ENCODE measurements at places on chromosomes 3 and 15.

DNA sequence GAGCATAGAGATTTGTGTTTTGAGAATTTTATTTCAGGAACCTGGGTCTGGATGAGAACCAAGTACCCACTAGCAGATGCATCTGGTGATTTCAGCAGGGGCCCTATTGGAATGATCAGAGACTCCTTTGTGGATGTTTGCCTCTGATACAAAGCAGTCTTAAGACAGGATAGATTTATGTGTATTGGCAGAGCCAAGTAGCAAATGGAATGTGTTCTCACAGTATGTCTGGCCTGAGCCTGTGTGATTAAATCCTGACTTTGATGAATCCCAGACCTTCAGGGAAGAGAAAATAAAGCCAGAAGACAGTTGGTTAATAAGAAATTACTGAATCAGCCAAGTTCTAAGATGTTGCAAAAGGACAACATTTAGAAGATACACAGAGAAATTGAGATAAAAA is 755.5 kb upstream of the SEMA6D start:
- no peak for DNase-seq

GRCh38 chr3:44509393-44509921 is 32.0 kb upstream of the ZNF445 start:
- no peak for DNase-seq

DNA sequence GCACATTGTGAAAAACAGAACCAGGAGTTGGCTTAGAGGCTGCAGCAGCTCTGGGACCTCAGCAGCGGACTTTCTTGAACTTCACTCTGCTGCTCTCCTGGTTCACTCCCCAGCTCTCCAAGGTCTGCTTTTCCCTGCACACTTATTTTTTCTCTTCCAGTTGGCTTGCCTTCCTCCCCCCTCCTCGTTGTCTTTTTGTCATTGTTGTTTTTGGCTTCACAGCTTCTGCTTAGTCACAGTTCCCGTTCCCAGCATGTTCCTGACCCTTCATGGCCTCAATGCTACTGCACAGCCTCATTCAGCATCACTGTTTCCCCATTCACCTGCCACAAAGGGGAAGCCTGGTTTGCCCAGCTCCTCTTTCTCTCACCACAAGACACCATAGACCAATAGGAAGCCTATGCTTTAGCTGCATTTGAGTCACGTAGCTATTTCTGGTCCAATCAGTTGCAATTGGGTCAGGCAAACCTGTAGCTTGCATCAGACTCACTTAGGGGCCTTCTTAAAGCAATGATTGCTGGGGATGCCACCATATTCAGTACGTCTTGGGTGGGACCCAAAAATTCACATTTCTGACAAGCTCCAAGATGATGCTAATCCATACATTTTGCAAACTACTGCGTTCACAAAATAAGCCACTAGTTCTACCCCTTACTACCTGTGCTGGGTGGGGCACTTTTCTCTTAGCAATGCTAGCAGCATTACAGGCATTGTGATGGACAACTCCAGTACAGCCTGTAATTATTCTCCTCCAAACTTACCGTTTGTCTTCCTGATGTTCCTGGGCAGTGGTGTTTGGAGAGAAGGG is 7.8 kb upstream of the SUMF1 start:
- no peak for DNase-seq

- DNase-seq, result no peak
Observed at GRCh38 chr3:127835993-127836882, 13.9 kb upstream of the MGLL start.

DNA sequence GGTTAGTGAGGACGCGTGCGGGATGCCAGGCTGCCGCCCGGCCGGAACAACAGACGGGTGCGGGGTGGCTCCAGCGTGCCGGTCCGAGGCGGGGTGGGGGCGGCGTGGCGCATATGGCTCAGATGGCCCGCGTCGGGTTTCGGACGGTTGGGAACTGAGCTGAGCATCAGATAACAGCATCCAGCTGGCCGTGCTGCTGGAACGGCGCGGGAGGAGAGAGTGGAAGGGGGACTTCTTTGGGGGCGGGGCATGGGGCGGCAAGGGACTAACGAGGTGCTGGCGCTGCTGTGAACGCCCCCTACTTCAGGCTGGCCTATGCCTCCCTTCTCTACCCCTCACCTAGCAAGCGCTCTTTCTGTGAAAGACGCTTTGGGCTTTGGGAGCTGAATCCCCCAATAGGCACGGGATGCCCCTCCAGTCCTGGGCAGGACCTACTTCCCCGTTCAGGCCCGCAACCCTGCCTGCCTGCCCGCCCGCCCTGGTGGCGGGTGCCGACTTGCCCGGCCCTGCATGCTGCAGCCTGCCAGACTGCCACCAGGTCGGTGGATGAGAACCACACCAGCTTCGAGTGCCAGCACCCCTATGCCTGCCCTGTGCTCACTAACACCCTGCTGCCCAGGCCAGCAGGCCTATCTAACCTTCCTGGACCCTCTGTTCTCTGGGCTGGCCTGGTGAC is 542 bp downstream of the INKA1 start:
- DNase-seq, result no peak

GRCh38 chr3:10371167-10371566 is 50.3 kb upstream of the SEC13 start:
- no peak for DNase-seq

DNA sequence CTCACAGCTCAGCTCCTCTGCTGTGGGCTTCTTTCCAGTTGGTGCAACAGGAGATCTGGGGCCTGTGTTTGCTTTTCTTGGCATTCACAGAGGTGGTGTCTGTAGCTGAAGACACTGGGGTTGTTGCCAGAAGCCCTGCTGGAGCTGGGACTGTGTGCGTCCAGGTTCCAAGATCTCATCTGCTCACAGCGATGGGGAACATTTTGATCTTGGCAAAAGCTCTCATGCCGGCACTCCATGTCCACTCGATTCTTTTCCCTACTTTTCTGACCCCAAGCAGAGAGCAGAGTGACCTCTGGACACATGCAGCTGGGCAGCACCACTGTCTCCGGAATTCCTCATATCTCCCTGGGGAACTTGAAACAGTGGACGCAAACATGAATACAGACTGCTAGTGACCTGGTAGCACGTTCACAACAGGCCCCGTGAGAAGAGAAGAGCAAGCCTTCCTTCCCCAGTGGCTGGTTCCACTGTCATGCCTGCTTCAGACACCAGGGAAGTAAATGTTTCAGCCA is 36.1 kb upstream of the MECOM start:
- no peak for DNase-seq

GRCh38 chr15:101320501-101321052 is 25.5 kb upstream of the SNRPA1 start:
- peak; percentile 28 for DNase-seq

GRCh38 chr15:80936288-80937078 is 53.1 kb downstream of the MESD start:
- no peak for DNase-seq

DNA sequence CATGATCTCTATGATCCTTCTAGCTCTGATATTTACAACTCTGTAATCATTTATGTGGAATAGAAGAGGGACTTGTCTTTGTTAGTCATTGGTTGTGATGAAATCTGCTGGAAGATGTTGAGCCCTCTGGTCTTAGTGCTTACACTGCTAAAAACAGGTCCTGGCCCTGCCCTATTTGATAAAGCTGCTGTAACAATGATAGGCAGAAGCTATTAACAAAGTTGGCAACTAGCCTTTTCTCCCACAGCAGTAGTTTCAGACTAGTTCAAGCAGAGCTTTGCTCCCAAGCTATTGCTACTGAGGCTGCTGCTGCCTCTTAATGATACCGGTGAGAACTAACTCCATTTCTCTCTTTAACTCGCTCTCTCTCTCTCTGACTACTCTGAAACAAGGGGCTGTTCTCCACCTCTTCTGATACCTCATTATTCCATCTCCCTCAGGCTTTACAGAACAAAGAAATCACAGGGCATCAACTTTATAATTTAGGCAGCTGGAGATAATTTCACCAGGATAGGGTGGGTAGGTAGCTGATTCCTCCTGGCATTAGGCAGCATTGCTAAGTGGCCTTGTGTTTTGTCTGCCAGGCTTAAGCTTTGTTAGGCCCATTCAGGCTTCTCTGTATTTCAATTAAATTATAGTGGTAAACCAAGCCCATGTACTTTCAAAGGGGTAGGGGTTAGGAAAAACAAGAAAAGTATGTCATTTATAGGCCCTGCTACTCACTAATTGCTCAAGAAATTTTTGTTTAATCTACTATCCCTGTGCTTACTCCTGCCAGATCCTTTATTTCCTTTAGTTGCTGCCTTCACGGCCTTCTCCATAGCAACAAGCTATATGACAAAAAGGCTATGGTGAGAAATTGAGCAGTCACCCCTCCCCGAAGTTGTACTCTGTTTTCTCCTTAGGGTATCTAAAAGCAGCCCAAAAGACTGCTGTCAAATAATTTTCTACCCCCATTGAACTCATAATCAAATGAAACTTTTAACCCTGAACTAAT is 139.6 kb downstream of the RBPMS2 start:
- DNase-seq, result no peak

- no peak for DNase-seq
Observed at GRCh38 chr15:80992441-80992840, 2.8 kb upstream of the MESD start.

GRCh38 chr3:162498626-162499025 is 1002.0 kb downstream of the OTOL1 start:
- no peak for DNase-seq

- DNase-seq, result no peak
Observed at GRCh38 chr15:80551348-80551747, 143.8 kb upstream of the ABHD17C start.

DNA sequence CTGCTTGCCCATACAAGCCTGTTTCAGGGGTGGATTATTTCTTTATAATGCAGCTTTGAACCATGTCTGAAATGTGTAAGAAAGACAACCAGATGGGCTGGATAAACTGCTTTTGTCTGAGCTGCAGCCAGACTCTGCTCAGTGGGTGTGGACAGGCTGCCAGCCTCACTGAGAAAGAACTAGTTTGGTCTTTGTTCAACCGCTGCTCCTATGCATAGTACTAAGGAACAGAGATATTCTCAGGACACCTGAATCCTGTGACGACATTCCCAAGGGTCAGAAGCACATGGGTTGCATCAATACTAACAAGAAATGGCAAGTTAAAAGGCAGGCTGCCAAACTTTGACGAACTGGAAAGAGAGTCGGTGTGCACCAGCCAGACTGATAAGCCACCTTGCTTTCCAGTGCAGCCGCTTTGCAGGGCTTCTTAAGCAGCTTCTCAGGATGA is 57.2 kb downstream of the PLD1 start:
- no peak for DNase-seq

GRCh38 chr15:82890338-82890994 is 62.1 kb downstream of the HOMER2 start:
- no peak for DNase-seq

GRCh38 chr3:178271740-178272387 is 264.4 kb upstream of the KCNMB2 start:
- DNase-seq, result no peak

DNA sequence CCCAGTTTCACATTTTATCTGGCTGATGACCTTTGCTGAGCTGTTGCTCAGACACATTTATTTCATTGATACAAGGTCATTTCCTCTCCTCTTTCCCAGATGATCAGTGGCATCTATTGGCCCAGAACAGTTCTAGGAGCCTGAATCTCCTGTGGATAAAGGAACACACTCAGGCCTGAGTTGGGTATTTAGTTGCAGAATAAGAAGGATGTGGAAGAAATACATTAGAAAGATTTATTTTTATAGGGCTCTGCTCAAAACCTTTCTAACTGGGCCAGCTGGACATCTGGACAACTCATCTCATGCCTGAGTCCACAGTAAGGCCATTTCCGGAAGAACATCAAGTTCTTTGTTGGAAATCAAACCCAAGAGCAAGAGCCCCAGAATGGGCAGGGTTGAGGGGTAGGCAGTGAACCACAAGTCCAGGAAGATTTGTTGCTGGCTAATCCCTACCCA is 19.7 kb upstream of the MFGE8 start:
- DNase-seq, result no peak

- DNase-seq, result no peak
Observed at GRCh38 chr3:184874709-184875644, 63.0 kb downstream of the VPS8 start.

DNA sequence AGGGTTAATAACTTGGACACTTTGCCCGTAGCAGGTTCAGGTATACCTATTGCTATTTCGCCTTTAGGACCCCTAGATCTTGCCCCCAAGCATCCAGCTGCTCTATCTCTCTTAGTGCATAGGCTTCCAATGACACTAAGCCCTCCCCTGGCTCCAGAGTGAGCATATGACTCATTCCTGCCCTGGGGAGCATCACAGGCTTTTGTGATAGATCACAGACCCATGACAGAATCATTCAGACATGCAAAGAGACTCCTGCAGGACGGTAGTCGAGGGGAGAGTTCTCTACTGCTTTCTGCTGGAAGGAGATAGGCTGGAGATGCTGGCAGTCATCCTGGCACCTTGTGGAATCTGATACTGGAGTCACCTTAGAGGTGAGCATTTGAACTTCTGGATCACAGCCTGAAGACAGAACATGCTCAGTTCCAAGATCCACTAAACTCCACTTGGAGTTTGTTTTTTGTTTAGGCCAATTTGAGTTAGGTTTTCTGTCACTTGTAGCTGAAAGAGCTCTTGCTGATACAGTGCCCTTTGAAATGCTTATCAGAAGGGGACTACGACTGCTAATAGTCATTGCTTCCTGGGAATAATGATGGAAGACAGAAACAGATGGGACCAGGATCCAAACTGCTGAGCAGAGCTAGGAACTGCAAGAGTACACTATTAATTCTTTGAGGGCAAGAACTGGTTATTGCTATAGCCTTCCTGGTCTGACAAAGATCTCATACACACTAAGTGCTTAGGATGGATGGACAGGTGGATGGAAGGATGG is 11.0 kb downstream of the LYSMD2 start:
- DNase-seq, result peak; percentile 27

DNA sequence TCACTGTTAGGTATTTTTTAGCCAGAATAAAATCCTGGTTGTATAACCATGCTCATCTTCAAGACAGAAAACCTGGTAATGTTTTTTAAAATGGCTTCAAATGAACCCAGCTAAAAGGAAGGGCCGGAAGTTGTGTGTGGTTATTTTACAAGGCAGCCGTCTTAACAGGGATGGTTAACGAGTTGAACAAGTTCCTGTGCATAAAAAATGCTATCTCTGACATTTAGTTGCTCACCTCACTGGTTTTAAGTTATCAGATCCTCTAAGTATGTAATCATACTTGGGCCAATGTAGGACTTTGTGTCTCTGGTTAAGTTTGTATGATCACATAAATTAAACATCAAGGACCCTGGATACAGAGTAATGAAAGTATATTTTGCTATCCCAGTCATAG is 2.1 kb downstream of the ATP11B start:
- no peak for DNase-seq

GRCh38 chr3:127960421-127960965 is 45.5 kb downstream of the KBTBD12 start:
- no peak for DNase-seq

DNA sequence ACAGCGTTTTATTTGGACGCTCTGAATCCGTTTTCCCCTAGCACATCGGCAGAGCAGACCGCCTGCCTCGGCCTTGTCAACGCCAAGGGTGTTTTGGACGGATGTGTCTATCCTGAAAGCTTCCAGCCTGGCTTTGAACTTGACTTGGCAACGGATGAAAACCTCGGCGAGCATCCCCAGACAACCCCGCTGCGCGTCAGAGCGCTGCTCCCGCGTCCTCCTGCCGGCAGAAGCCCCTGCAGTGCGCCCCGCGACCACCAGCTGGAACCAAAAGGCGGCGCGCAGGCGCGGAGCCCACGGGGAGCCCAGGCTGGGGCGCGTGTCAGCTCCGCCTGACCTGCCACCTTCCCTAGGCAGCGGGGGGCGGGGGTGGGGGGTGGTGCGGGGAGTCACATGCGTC is 26.2 kb upstream of the ARL8B start:
- no peak for DNase-seq

Data from stimulated activated CD8-positive, alpha-beta memory T cell treated with anti-CD3 and anti-CD28 coated beads, Interleukin-15, amount 100 ng/mL, for 4 hours (primary cell).